ENCODE measurements at places on chromosomes 1 and 21. TPM values are rescaled to one million over a fixed set of nuclear protein-coding genes. Genes with fewer than 3 reads are reported as not detected.

GRCh38 chr21:44872323-44872648 is 1.2 kb downstream of the PTTG1IP start:
- no peak for DNase-seq

- no peak for DNase-seq
Observed at GRCh38 chr21:40671716-40672115, 175.2 kb downstream of the DSCAM start.

Gene MIXL1
- total RNA-seq, result not detected

DNA sequence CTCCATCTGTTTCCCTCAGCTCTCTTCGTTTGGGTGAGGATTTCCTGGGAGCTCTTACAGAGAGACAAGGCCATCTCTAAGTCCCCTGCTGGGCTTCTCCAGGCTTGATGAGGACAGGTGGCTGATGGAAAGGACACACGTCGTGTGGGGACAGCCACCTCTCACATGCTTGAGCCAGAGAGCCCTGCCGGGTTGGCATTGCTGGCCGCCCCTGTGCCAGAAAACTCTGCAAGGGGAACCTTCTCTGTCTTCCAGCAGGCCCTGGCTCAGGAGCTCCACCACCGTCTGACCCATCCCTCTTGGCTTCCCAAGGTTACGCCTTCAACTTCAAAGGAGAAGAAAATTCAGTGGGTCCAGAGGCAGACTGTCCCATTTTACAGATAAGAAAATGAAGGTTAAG is 82.8 kb downstream of the CASZ1 start:
- no peak for DNase-seq

- no peak for DNase-seq
Observed at GRCh38 chr1:63128556-63128955, 193.8 kb upstream of the FOXD3 start.

- DNase-seq, result no peak
Observed at GRCh38 chr1:55582084-55582483, 366.9 kb upstream of the USP24 start.

- DNase-seq, result no peak
Observed at GRCh38 chr1:229344139-229344538, 1.3 kb upstream of the CCSAP start.

- no peak for DNase-seq
Observed at GRCh38 chr1:115507901-115508300, 133.9 kb upstream of the VANGL1 start.

GRCh38 chr1:68384321-68384813 is 65.4 kb downstream of the RPE65 start:
- DNase-seq, result no peak

Gene ZNF593OS
- not detected for total RNA-seq

GRCh38 chr1:242723044-242723716 is 198.7 kb upstream of the PLD5 start:
- DNase-seq, result no peak

- DNase-seq, result peak; percentile 96
Observed at GRCh38 chr1:154607609-154608396, at the start of gene ADAR. TSS of gene ADAR (minus strand) at chr1:154608186. CDS start at chr1:154608006, 180 bp downstream.

Gene CD53
- 181 TPM for total RNA-seq

Gene PDPN
- total RNA-seq, result 41.2 TPM

Gene S100A7A
- not detected for total RNA-seq

Gene MPL
- 1.00 TPM for total RNA-seq

- DNase-seq, result no peak
Observed at GRCh38 chr1:91653183-91653582, 152.5 kb downstream of the CDC7 start.

Data from upper lobe of left lung (tissue), 6 donors.